H7 (cell line): ENCODE measurements at places on chromosomes 6 and 20.
A peak's percentile ranks its signal among the peaks of the same experiment; 100 is the strongest.

DNA sequence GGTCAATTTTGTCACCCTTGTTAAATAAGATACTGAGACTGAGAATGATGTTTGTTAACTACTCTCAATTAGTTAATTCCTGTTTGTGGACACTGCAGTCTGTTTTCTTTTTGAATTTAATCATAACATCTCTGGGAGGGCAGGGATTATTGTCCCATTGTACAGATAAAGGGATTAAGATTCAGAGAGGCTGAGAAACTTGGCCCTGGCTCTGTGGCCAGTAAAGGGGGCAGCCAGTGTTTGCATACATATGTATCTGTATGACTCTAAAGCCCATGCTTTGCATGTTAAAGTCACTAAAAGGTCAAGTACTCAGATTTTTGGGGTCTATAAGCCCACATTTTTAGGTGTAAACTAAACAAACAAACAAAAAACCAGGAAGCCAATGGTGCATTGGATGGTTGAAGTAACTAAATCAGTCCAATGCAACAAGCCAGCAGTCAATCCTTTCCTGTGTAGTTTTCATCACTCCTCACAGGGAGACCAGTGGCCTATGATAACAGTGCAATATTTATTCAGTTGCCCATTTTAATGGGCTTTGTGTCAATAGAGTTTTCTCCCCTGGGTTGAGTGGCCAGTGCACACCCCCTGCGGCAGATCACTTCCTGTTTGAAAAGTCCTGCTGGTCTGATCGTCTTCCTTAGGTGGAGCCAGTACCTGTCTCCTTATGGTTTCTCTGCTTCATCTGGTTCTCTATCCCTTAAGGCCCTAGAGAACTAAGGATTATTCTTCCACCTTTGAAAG, 106.7 kb downstream of the SLX4IP start:
- no peak for DNase-seq

GRCh38 chr6:159692303-159693127, 526 bp downstream of the SOD2 start:
- DNase-seq: no peak

DNA sequence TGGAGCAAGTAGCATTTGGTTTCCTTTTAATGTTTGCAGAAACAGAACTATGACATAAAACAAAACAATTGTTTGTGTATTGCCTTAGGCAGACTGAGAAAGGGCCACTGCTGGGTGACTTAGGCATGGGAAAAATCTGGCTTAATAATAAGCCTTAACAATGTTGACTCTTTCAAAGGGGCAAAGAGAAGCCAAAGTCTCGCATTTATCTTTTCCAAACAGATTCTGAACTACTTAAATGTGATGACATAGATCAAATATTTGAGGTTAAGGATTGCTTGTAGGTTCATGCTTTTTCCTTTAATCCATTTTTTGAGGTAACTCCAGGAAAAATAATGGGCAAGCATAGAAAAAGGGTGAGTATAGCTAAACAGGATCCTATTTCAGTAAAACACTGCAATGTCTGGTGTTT, 39.6 kb downstream of the ADAT2 start:
- DNase-seq: no peak

GRCh38 chr20:58212636-58213035, 15.8 kb downstream of the ANKRD60 start:
- no peak for DNase-seq

DNA sequence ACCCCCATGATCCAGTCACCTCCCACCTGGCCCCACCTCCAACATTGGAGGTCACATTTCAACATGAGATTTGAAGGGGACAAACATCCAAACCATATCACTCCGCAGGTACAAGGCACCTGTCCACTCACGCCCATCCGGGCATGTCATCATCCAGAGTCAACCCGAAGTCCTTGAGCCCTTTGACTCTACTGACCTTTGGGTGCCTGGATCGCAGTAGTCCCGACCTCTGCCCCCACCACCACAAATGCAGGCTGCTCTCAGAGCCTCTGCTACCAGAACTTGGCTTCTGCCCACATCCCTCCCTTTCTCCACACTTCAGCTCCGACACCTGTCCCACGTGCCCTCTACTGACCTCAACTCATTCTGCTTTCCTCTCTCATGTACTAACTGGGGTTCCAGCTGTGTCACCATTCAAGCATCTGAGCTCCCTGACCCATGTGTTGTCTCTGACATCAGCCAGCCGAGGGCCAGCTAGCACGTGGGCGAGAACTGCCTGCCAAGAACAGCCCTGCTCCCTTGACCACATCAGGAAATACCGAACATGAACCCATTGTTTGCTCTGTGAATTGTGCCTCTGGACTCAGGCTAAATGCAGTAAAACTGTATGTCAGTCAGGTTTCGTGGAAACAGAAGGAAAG, 498.3 kb upstream of the SULF2 start:
- no peak for DNase-seq

- no peak for DNase-seq
Observed at GRCh38 chr6:147911686-147912085, 403.2 kb downstream of the SAMD5 start.

DNA sequence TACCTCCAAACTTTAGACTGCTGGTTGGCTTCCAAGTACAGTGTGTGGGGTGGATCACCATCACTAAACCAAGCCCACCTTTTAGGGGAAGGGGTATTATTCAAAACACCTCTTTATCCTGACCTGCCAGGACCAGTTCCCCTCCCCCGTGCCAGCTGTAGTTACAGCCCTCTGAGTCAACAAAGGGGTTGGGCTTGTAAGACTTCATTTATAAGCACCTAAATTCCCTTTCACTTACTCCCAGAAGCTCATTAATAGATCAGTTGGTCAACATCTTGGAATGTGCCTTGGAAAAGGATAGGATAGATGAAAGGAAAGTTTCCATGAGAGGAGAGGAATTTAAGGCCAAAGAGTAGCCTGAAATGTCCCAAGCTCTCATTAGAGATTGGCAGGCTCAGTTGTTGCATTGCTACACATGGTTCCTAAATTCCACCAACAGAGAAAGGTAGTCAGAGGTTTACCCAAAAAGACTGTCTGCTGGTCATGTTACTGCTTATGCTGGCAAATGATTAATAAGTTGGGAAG, 59.2 kb downstream of the TNFAIP3 start:
- DNase-seq: peak; percentile 22

- DNase-seq: no peak
Observed at GRCh38 chr6:159815410-159815809, 15.3 kb downstream of the PNLDC1 start.

GRCh38 chr6:36596356-36596755, 2.2 kb downstream of the SRSF3 start:
- no peak for DNase-seq

DNA sequence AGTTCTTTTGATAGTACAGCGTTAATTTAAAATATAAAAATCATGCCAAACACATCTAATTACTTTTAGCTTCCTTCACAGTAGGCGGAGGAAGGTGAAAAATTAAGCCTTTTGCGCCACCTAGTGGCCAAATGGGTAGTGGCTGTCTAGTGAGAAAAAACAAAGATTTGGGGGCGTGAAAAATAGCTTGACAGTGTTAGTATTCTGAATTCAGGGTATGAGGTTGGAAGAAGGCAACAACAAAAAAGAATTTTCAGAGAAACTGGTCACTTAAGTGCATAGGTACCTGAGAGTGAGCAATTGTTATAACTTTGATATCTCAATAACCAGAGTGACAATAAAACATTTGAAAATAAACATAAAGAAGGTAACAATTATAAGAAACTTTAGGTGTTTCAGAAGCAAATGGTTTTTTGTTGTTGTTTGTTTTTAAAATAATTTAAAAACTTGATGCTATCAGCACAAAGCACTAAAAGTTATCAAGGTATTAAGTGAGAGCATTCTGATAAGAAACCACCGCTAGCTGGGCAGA, 14.3 kb downstream of the PSMB9 start:
- peak; percentile 42 for DNase-seq

DNA sequence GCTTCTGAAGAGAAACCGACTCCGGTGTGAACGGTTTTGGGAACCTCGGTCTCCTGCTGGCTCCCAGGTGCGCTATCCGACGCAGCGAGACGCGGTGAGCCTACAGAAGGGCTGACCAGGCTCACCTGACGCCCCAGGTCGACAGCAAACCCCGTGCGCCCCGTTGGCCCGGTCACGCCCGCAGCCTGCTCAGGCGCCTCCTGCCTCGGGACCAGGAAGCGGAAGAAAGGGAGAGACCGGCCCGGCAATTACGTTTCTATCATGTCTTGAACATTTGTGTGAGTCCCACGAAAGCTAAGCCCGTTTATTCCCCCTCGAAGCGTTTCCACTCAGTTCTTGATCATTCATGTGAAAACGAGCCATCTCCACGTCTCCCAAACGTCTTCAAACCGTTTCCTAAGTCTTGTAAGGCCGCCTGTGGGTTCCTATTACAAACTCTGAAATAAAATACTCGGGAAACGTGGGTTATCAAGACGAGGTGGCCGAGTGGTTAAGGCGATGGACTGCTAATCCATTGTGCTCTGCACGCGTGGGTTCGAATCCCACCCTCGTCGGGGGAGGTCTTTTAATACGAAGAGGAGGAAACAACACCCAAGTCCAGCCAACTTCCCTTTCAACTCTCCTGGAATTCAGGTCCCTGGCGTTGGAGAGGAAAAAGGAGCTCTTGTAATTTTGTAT, 150.5 kb upstream of the PRSS16 start:
- peak; percentile 68 for DNase-seq

GRCh38 chr20:12535770-12536169, 473.0 kb upstream of the SPTLC3 start:
- DNase-seq: no peak

DNA sequence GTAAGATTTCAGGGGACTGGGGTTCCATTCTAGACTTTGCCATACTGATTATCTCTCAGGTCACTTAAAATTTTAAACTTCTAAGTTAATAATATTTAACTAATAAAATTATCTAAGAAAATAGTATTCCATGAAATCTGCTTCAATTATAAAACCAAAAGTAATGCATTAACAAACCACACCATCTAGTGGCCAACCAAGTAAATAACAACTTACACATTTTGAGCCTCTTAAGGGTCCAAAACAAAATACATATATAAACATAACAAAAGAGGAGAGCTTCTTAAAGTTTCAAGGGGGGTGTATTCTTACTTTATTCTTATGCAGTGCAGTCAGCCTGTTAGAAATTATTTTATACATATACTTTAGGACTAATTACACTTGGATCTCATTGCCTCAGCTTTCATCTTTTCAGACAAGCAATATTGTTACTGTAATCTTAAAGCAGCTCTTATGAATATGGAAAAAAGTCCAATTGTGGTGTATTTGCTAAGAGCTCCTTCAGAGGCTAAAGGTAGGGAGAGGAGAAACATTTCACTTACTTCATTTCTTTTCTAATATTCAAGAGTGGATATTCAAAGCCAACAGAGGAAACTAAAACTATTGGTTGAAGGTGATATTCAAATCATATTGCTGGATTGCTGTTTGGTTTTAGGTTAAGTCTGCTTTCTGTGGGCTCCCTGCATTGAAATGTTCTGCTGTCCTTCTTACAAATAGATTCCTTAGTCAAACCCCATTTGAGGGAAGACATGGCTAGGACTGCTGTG, 199.7 kb upstream of the SIM1 start:
- no peak for DNase-seq

DNA sequence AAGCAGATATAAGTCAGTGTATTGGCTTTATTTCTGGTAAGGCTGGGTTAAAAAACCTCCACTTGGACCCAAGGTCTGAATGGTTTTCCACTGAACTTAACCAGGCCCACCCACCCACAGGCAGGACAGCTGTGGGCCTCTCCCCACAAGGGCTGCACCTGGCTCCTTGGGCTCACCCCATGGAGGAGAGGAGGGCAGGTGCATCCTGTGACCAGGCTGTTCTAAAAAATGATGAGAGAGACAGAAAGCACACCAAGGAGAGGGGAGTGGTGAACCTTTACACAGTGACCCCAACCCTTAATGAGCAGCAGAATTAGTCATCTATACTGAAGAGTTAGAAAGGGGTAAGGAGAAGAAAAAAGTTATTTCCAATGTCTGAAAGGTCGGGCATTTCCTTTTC, 34.5 kb upstream of the DUSP22 start:
- no peak for DNase-seq

DNA sequence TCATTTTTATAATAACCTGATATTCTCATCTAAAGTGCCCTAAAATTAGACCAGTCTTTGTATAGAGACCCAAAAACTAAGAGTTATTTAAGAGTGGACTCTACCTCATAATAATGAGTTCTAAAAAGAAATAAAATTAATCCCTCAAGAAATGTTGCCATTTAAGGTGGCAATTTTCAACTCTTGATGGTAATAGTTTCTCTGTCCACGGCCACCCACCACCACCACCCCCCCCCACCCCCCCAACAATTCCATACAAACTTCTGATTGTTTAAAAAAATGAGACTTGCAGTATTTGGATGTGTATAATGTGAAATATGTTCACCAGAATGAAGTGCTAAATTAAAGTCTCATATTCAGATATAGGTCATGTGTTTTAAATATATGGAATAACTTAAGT, 2.4 kb downstream of the MAP7 start:
- DNase-seq: no peak

GRCh38 chr6:134714679-134715078, 235.2 kb downstream of the ALDH8A1 start:
- no peak for DNase-seq

GRCh38 chr6:136592930-136593673, 42.9 kb upstream of the MAP7 start:
- DNase-seq: no peak
